Pancreas (tissue), 10 donors: ENCODE measurements at places on chromosomes 2 and 18. TPM values are rescaled to one million over a fixed set of nuclear protein-coding genes. Genes with fewer than 3 reads are reported as not detected.

ZAP70 gene
- 1.3 TPM for total RNA-seq

DNA sequence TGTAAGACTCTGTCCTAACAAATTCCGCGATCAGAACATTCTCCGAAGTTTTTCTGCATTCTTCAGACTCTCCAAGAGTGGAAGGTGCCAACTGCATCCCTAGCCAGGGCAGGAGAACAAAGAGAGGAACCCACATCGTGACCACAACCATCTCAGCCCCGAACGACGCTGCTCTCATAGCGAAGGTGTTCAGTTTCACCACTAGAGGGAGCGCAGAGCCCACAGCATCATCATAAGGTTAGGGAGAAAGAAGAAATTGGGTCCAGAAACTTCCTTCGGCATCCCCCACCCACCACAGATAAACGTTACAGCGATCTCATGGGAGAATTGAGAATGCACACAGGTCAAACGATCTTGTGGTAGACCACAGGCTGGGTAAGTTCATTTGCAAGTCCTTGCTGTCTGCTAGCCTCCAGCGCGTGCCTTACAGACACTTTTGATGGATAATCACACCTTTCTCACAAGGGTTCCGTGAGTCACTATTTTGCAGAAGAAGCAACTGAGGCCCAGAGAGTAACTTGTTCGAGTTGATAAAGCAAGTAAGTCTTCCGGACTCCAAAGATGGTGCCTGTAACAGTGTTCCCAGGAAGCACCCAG, 53.7 kb upstream of the ARL4C start:
- no peaks in the 10 kb centered on the region for H3K4me1 ChIP-seq
- H3K27me3 ChIP-seq: no peaks in the 10 kb centered on the region
- H3K4me3 ChIP-seq: no peak overlapping the region
- no peak overlapping the region for H3K27ac ChIP-seq
- H3K36me3 ChIP-seq: no peaks in the 10 kb centered on the region

- peaks cover 4% of the 10 kb centered on the region for H3K4me1 ChIP-seq
- H3K27ac ChIP-seq: no peak overlapping the region
- DNase-seq: no peak
- H3K4me3 ChIP-seq: no peak overlapping the region
These were observed 195.9 kb downstream of the NEDD4L start for GRCh38 chr18:58239879-58240278.

GRCh38 chr2:161975062-161975812, 98.8 kb downstream of the DPP4 start:
- H3K4me1 ChIP-seq: no peaks in the 10 kb centered on the region
- H3K27me3 ChIP-seq: no peaks in the 10 kb centered on the region
- H3K36me3 ChIP-seq: no peaks in the 10 kb centered on the region
- DNase-seq: no peak
- no peak overlapping the region for H3K27ac ChIP-seq

DSG3 gene
- not detected for total RNA-seq

IL1R2 gene
- 0.39 TPM for total RNA-seq
